NCI-H526 treated with DMSO at 0.1 percent for 48 hours (cell line): ENCODE measurements at places on chromosomes 16 and 17.
A peak's percentile ranks its signal among the peaks of the same experiment; 100 is the strongest.

DNA sequence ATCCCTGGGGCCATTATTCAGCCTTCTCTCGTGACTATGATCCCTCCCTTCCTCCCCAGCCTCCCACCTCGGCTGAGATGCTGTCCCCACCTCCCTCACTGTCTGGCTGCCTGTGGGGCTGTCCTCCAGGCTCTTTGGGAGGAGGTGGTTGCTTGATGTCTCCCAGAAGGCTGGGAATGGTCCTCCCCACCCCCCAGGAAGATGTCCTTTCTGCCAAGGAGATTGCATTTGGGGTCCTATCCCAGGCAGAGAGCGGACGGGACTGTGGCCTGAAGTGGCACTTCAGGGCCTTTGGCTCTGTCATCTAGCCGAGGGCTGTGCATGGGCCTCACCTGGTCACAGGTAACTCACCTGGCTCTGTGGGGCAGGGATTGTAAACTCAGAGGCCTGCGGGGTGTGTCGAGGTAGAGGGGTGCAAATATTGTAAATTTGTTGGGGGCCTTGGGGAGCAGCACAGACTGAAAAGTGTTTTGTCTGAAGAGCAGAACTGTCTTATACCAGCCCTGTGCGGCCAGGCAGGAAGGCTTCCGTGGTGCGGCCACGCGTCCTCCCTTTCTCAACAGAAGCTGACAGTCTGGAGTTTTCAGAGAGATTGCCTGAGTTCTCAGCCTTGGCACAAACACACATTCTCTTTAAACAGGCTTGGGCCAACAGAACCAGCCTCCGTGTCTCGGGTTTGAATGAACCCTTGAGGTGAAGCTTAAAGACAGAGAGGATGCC lies 177.9 kb downstream of the SEC14L1 start:
- DNase-seq: no peak

DNA sequence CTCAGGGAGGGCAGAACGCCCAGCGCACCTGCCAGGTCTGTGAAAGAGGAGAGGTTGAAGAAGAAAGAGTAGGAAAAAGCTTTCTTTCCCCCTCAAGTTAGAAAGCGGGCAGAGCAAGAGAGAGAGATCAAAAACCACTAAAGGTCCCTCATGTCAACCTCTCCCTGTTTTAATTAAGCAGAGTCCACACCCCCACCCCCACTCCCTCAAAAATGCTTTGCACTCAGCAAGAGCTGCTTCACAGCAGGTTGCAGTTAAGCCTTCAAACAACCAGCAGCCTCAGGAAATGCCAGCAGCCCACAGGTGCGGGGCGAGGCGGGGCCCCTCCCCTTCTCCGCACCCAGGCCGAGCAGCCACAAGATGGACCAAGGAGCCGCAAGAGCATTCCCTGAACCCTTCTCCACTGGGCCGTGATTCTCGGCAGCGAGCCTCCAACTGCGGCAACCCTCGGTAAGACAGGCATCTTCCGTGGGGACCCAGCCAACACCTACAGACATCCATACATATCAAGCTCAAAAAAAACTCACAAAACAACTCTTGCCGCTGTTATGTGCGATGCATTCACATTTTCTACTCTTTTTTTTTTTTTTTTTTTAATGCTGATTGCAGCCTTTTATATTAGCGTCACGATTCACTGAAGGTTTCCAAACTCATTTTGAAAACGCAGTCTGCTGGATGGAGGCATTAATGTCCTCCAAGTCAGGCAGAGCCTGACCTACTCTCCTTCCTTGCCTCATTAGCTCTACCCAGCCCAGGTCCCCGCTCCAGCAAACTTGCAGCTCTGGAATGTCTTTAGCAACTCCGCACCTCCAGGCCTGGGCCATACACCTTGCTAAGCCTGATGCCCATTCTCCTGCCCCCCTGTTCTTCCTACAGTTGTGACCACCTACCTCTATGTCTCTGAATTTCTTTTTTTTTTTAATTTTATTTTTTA lies 66.1 kb downstream of the AXIN2 start:
- DNase-seq: no peak

DNA sequence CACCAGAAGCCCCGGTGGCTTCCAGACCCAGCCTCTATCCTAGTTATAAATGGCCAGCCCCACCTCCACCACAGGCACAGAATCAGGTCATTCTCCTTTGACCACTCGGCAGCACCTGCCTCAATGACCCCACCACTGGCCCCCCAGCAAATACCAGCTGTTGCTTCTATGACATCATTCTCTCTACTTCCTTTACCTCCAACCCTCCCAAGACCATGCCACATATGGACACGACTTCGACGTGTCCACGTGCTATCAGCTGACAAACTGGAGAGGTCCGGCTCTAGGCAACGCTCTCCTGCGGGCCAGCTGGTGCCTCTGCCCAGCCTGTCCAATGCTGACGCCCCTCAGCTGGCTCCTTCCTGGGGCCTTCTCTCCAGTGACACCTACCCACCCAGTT lies 5.9 kb downstream of the ALYREF start:
- no peak for DNase-seq

DNA sequence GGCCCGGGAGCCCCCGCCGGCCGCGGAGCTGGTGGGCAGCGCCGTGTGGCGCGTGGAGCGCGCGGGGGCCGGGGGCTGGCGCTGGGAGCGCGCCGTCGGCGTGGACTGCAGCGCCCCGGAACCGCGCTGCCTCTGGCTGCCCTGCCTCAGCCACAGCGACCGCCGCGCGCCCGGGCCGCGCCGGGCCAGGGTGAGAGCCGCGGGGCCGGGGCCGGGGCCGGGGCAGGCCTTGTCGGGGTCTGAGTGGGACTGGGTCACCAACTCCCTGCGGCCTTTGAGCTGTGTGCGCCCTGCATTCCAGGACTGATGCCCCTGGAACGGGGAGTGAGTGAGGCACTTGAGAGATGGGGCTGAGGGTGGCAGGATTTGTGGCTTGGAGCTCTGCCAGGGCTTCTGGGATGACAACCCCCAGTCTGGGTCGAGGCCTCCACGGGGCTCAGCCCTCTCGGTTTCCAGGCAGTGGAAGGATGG lies 25.7 kb downstream of the ARHGAP23 start:
- DNase-seq: no peak

- peak; percentile 22 for DNase-seq
Measured at GRCh38 chr17:40168262-40168832, 8.9 kb upstream of the RAPGEFL1 start.

DNA sequence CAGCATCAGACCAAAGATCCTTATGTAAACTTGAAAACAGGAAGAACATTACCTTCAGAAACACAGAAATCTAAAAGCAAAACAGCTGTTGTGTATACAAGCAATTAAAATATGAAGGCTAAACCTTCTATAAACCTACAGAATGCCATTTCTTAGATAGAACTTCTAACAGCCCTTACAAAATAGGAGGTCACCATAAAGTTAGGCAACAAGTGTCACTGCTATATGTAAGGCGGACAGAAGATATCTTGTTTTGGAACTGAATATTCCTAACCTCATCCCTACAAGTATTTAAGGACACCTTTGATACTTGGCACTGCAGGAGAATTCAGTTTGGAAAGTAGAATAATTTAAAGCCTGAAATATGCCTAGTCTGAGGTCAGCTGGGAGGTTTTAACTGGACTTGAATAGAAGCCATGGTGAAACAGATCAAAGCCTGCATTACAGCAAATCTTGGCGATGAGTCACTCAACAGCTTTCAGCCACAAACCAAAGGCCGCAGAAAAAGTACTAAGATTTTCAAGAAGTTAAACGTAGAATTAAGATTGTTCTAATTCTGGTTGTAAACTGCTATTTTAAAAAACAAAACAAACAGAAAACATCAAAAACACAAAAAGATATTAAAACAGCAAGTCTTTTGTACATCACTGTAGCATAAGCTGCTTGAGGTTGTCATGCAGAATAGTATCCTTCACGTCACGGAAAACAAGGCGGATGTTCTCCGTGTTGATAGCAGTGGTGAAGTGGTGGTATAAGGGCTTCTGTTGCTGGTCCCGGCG lies 42.7 kb downstream of the GNA13 start:
- DNase-seq: no peak

GRCh38 chr16:57324749-57325148 lies 33.8 kb upstream of the CCL22 start:
- DNase-seq: no peak

GRCh38 chr17:71149607-71150006 lies 971.2 kb upstream of the SOX9 start:
- DNase-seq: no peak

DNA sequence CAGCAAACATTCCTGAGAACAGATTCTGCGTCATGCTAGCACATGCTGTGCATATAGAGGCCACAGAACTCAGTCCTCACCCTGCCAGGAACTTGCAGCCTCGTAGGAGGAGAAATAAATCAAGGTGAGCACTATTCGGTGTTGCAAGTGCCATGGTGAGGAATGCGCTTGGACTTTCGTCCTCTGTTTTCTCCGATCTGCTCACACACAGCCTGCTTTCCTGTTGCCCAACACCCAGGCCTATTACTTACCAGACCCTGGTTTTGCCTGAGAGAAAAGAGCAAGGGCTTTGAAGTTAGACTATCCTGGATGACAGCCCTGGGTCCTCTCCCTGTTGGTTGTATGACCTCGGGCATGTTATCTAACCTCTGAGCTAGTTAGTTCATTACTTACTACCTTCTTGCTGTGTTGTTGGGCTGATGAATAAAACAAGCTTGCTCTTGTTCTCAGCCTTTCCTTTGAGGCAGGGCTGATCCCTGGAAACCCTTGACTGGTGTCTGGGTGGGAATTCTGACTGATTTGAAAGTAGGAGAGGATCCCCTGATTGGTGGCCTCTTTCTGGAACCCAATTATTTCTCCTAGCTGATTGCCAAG lies 2.9 kb downstream of the ACSF2 start:
- DNase-seq: no peak

- no peak for DNase-seq
Measured at GRCh38 chr16:8537691-8538342, 52.5 kb downstream of the TMEM114 start.

- no peak for DNase-seq
Measured at GRCh38 chr16:82395212-82395611, 225.2 kb upstream of the MPHOSPH6 start.

DNA sequence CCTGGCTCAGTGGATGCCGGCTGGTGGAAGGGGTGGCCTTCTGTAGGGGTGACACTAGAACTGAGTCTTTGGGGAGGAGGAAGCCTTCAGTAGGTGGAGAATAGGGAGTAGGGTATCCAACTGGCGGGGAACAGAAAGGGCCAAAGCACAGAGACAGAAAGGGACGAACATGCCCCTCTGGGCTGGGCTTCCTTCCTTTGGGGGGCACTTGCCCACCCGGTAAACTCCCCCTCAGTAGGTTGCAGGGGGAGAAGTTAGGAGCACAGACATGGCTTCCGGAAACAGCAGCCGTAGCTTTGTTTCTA lies 774 bp downstream of the ENGASE start:
- DNase-seq: no peak

DNA sequence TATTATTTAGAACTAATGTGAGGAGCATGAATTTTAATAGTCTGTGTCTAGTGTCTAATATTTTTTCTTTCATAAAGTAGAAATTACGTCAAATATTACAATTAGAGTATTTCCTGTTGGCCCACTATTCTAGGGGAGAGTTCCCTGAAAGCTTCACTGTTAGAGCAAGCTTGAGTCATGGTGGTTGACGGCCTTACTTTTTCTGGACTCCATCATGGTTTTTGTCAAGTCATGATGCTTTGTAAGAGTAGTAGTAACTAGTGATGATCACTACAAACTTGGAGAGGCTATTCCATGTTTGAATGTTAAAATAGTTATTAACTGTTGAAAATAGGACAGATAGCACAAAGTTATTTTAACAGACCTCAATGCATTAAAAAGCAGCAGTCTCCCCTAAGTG lies 1.7 kb downstream of the PSMD11 start:
- DNase-seq: no peak

GRCh38 chr17:27633312-27634025 lies 2.5 kb downstream of the LGALS9 start:
- no peak for DNase-seq

- DNase-seq: no peak
Measured at GRCh38 chr16:78592111-78592510, 492.7 kb downstream of the WWOX start.

DNA sequence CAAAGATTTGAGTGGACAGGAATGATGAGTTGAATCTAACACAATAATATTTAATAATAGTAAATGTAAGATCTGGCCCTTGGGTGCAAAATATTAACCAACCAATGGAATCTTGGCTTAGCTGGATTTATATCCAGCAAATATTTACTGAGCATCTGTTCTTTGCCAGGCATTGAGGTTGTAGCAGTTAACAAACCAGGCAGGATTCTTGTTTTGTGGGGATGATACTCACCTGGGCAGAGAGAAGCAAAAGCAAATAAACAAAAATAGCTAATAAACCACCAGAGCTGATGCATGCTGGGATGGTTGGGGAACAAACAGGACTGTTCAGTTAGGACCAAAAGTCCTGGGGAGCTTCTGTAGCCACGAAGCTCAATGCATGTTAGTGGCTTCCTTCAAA lies 84.1 kb upstream of the CDH13 start:
- DNase-seq: peak; percentile 50

DNA sequence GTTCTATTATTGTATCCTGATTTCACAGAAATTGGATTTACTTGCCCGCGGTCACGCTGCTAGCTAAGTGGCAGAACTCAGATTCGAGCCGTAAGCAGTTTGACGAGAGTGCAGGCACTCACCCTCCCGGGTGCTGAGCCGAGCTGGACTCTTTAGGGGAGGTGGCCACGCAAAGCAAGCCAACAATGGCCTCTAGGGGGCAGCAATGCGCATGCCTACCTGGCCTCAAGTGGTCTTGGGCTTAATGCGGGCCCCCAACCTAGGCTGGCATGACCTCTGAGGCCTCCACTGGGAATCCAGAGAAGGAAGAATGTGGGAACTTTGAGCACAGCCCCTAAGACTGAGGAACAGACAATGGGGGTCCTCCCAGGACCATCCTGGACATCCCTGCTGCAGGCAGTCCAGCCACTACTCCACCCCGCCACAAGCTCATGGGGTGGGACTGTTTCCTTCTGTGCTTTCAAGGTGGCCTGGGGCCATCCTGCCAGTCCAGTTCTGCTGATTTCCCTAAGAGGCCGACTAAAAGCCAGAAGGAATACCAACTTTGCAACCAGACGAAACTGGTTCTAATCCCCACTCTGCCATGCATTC lies 276.5 kb downstream of the XYLT1 start:
- DNase-seq: no peak

- DNase-seq: no peak
Measured at GRCh38 chr16:87043231-87044031, 273.8 kb downstream of the C16orf95 start.

- peak; percentile 66 for DNase-seq
Measured at GRCh38 chr17:72702998-72703397, 389.5 kb downstream of the SLC39A11 start.

GRCh38 chr16:12826559-12826958 lies 22.9 kb upstream of the CPPED1 start:
- no peak for DNase-seq

GRCh38 chr17:48544349-48545021 lies 424 bp downstream of the HOXB2 start:
- DNase-seq: no peak
